ENCODE measurements at places on chromosomes 5 and 9.

- DNase-seq = no peak
These were observed 54.0 kb downstream of the PLPP1 start for GRCh38 chr5:55480781-55481180.

DNA sequence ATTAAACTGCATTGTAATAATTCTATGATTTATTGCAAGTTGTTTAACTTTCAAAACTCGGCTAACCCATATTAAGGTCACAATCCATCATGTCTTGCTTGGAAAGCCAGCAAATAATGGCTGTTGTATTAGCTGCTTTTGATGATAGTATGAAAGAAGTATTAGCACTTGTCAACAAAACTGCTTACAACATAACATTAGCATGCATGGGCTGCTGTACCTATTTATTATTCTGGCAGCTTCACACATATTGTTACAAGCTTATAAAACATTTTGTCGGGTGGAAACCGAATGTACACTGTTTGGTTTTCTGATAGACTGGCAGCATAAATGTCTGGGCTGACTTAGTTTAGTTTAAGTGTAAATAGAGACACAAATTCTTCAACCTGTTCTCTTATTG lies 378.3 kb downstream of the KIAA0825 start:
- DNase-seq = no peak

DNA sequence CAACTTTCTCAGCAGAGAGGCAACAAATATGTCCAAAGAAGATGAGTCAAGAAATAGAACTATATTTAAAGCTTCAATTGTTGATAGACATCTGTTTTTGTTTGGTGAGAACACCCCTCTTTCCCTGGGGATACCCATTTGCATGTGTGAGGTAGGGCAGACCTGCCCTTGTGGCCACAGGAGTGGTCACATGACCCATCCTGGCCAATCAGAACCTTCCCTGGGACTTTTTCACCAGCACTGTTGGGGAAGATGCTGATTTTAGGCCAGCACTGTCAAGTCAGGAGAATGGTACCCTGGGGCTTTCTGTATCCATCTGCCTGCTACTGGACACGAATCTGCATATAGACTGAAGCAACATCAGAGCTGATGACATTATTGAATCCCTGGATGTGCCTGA lies 211.2 kb downstream of the CDK5RAP2 start:
- no peak for DNase-seq

DNA sequence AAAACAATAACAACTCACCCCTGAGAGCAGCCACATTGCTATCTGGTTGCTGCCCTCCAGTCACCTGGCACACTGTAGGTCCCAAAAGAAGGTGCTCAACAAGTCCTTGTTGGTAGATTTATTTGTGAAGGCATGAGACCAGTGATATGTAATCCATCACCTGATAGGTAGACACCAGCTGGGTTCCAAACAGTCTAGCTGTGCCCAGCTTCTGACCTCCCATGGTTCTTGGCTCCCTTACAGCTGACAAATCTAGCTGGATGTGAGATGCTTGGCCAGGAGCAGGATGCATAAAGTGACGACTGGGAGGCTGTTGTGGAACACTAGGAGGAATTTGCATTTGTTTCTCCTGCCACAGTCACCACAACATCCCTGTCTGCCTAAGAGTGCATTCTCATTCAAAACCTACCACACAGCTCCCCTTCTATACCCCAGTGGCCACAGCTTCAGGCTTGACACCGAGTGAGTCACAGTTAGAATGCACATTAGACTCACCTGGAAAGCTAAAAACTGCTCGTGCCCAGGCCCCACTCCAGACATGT lies 7.8 kb upstream of the VLDLR start:
- DNase-seq = no peak

DNA sequence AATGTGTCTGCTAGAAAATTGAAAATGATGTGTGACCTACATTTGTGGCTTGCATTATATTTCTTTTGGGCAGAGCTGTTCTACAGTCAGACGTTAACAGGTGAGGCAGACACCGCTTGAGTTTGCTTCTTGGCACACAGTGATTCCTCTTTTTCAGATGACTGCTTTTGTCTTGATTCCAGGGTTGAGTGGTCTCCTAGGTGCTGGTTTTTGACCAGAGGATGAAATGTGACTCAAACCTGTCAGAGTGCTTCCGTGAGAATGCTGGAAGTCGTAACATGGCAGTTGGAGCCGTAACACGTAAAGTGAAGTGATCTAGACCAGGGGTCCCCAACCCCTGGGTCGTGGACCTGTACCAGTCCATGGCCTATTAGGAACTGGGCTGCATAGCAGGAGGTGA lies 28.3 kb upstream of the NDFIP1 start:
- DNase-seq = no peak

DNA sequence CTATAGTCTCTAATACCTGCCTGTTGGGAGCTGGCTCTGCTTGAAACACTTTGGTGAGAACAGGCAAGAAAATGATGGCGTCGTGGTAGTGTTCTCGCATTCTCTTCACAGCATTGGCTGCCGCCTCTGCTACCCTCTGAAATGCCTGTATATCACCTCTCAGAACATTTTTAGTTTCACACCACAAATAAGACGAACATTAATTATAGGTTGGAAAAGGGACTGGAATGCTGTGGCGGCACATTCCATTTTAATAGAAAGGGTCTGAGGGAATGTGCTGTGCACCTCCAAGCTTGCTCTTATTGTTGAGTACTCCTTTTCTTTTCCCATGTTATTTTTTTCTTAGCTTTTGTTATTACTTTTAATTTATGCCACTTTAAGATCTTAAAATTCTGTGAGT lies 134.6 kb upstream of the HMHB1 start:
- no peak for DNase-seq

DNA sequence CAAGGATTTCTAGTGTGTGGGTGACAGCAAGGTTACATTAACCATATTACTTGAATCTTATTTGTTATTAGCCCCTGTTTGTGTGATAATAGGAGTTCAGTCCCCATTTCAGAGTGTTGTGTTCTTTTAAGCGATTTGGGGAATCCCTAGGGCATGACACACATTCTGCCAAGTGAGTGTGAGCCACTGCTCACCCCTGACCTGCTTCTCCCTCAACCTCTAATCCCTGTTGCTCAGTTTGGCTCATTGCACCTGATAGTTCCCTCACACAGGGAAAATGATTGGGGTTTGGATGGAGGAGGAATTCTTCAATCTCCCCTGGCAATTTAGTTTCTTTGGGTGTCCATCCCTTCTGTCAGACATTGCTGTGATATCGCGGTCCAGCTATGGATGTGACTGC lies 149.2 kb downstream of the DMRTA1 start:
- DNase-seq = no peak

DNA sequence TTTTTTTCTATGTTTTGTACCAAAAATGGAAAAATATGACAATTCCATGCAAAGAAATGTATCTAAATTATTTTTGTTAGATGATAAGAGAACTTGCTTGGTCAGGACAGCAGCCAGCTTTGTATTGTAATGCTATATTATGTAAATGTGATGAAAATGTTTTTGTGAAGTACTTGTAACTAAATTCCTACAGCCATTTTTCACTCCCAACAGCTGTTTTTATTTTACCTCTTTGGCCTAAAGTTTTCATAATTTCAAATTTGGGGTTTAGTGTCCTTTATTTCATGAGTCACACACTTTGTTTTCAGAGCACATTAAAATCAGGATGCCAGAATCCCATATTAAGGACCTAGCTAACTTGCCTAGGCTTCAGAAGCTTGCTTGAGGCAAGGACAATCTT lies 64.1 kb downstream of the WDR41 start:
- no peak for DNase-seq

GRCh38 chr5:39775086-39775796 lies 350.5 kb upstream of the DAB2 start:
- no peak for DNase-seq

GRCh38 chr5:12645582-12645981 lies 741.3 kb upstream of the CTNND2 start:
- DNase-seq = no peak

All from retina (tissue), 1 donor.